Omental fat pad (tissue), 4 donors: ENCODE measurements at places on chromosomes 12 and 14.

GRCh38 chr12:11497995-11498394 lies 102.6 kb upstream of the PRB2 start:
- no peak for DNase-seq

GRCh38 chr14:44392984-44393383 lies 114.1 kb downstream of the FSCB start:
- no peak for DNase-seq

DNA sequence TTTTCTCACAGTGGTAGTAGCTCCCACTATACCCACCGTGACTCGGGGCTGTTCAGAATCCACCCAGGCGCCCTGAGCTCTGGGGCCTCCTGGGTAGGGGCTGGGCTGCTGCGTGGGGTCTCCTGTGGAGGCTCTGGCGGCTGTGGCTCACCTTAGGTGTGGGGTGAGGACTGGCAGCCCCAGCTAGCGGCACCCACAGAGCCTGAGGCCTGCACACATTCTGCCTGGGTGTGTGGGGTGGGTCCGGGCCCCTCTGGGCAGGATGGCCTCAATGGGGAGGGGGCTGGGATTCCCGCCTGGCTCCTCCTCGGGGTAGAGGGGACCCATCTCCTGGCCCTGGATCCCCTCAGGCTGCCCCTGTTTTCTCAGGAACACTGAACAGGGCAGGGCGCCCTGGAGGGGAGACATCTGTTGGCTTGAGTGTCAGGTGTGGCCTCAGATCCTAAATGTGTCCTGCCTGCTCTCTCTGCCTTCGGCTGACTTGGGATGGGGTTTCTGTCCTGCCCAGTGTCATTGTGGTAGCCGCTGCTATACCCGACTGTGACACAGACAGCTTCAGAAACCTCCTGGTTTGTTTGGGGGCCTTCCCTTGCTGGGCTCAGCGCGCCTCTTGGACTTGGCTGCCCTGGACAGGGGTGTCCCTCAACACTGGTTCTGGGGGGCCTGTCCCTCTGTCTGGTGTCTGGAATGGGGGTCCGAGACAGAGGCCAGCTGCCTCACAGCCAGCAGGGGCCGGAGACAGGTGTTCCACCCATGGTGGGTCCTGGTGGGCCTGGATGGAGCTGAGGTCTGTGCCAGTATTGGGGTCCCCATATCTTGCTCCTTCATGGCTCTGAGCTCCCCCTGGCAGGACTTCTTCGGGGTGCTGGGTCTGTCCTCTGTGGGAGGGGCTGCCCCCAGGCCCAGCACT lies 354.9 kb downstream of the TMEM121 start:
- DNase-seq: no peak

GRCh38 chr12:85781766-85782165 lies 54.4 kb downstream of the RASSF9 start:
- DNase-seq: no peak

- no peak for DNase-seq
These were observed 96.8 kb downstream of the TTLL5 start for GRCh38 chr14:75757644-75758402.

GRCh38 chr14:76250302-76250701 lies 98.6 kb downstream of the GPATCH2L start:
- DNase-seq: no peak

DNA sequence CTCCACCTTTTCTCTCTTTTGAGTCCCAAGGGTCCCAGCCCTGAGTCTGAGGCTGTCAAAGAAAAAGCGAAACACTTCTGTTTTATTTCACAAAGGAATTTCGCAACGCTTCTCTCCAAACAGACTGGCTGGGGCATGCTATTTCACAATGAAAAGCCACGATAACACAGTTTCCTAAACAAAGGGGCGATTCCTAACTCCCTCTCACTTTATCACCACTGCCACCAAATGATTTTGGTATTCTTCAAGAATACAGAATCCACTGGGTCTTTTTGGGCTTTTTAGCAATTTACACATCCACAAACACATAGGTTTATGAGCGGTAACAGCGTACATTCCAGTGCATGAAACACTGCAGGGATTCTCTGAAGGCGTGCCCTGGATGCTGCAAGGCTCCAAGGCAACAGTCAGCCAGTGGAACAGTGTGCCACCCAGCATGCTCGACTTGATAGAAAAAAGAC lies 161.2 kb downstream of the DAD1 start:
- no peak for DNase-seq
